RWPE2 (cell line): ENCODE measurements at places on chromosomes 11 and 22.
A peak's percentile ranks its signal among the peaks of the same experiment; 100 is the strongest.

DNA sequence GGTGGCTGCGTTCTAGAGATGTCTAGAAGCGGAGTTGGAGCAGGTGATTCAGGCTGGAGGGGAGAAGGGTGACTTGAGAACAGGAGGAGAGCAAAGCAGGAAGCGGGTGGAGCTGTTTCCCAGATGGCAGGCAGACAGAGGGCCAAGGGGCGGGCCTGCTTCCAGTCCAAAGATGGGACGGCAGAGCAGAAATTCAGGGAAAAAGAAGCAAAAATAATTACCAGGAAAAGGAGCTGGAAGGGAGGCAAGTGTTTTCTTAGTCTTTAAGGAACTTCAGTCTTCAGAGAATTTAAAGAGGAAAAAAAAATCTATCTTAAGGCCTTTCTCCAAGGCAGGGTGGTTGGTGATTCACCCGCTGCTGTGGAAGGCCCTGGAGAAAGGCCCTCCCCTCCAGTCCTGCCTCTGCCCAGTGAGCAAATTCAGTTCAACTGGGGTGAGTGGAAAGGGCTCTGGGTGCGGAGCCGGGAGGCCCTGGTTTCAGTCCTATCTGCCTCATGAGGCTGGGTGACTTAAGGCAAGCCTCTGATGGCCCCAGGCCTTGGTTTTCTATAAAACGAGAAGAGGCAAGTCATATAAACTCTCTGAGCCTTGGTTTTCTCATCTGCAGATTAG lies 4.5 kb upstream of the CREB3L1 start:
- no peak for DNase-seq

- DNase-seq: peak; percentile 65
Measured at GRCh38 chr11:110086892-110087309, 6.3 kb upstream of the ZC3H12C start.

- DNase-seq: no peak
Measured at GRCh38 chr11:124101737-124102136, 13.5 kb upstream of the VWA5A start.

- DNase-seq: no peak
Measured at GRCh38 chr22:39543095-39543494, 10.5 kb upstream of the RPS19BP1 start.

GRCh38 chr11:21704539-21704938 lies 488.3 kb upstream of the ANO5 start:
- no peak for DNase-seq

DNA sequence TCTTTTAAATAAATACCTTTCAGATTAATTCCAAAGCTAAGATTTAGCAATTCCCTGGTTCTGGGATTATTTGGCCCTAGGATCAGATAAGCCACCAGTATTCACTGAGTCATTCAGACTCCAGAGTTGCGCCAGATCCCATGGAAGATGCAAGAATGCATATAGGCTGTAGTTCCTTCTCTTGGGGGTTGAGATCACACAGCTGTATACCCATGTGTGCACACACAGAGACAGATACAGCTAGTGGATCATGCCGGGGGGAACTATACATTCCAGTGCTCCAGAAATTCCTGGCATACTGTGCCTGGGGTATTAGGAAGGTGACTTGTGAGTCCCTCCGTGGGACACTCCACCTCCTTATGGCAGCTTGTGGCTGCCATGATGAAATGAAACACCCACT lies 75.4 kb downstream of the ZBTB16 start:
- no peak for DNase-seq

DNA sequence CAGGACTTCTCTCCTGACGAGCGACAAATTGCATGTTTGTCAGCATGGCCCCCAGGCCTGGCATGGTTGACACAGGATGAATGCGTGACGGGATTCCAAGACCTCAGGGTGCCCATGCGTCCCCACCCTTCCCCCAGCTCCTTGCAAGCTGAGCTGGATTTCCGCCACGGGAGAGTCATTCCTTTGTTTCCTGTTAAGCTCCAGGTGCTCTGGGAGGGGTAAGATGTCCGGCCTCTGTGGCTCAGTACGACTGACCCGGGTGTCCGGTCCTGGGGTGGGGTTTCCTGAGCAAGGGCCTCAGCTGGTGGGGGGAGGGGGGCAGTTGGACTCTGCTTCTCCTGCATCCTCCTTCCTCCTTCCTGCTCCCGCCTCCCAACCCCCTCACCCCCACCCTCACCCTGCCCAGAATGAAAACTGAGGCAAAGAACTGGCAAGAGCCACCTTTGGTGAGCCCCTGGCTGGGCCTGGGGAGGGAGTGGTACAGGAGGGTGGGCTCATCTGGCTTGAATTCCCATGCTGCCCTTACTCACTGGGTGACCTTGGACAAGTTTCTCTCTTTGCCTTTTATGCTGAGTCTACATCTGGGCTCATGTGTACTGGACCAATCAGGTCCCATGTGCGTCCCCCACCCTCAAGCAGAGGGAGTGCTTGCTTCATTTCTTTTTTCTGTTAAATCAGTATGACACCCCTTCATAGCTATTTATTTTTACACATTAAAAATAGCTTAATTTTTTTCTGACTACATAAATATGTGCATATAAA lies 2.5 kb downstream of the CDC42EP2 start:
- peak; percentile 96 for DNase-seq

DNA sequence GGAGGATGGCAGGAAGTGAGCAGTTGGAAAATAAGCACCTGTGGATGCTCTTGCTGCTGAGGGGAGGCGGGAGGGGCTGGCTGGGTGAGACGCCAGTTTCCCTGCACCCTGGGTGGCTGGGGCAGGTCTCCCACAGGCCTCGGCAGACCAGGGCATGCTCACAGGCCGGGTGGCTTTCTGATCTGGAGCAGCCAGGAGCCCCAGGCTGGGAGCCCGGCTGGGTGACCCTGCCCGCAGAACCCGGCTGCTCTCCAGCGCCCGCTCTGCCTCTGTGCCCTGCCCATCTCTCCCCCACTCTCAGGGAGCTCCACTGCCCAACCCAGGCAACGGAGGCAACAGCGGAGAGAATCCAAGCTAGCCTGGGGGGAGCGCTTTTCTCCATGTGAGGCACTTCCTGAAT lies 24.6 kb downstream of the DCPS start:
- no peak for DNase-seq

- no peak for DNase-seq
Measured at GRCh38 chr11:2374456-2375201, 2.5 kb upstream of the CD81 start.

GRCh38 chr11:128903248-128904061 lies 12.3 kb downstream of the KCNJ5 start:
- DNase-seq: no peak

DNA sequence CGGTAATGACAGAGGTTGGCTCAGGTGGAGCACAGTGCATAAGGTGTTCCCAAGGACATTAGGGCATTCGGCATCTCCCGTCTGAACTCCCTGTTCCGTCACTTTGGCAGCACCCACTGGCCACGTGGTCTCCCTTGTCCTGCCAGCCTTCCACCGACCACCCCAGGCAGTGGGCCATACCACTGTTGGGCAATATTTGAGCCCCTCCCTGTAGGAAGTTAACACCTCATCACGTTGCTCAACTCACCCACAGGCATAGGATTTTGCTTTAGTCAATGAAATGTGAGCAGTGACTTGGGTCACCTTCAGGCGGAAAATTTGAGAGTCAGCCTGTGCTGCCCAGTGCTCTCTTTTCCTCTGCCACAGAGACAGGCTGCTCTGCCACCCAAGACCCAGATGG lies 44.0 kb downstream of the SERPINH1 start:
- peak; percentile 18 for DNase-seq

- no peak for DNase-seq
Measured at GRCh38 chr11:942823-943222, 17.2 kb downstream of the AP2A2 start.

- no peak for DNase-seq
Measured at GRCh38 chr11:124538019-124538418, 5.4 kb downstream of the OR8B12 start.

GRCh38 chr11:40186437-40187263 lies 1272.8 kb downstream of the LRRC4C start:
- DNase-seq: no peak
